HS-5 (cell line): ENCODE measurements at places on chromosomes 5 and 9.

DNA sequence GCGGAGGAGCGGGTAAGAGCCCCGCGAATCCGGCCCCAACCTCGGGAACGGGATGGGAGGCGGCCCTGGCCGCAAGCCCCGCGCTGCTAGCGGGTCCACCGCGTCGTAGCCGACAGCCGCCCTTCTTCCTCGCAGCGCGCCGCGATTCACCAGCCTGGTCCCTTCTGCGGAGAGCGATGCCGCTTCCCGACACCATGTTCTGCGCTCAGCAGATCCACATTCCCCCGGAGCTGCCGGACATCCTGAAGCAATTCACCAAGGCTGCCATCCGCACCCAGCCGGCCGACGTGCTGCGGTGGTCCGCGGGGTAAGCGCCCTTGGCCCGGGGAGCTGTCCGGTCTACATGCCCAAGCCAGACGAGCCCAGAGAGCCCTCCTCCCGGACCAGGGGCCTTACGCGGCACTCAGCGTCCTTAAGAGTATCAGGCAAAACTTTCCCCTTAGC, 335 bp downstream of the ROPN1L start:
- DNase-seq, result no peak

DNA sequence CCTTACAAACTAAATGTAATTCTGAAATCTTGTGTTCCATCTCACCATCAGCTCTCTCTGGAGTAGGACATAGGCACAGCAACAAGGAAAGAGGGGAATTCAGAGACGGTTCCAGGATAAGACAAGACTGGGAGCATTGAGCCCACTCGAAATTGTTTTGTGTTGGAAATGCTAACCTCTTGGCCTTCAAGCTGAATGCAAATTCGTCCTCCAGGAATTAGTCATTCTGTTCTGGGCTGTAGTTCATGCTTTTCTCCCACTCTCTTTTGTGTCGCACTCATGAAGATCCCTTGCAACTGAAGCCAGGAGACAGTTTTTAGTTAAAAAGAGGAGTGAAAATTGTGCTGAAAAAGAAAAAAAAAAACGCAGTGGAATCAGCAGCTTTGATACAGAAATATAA, 121.7 kb upstream of the SEMA6A start:
- DNase-seq, result no peak

DNA sequence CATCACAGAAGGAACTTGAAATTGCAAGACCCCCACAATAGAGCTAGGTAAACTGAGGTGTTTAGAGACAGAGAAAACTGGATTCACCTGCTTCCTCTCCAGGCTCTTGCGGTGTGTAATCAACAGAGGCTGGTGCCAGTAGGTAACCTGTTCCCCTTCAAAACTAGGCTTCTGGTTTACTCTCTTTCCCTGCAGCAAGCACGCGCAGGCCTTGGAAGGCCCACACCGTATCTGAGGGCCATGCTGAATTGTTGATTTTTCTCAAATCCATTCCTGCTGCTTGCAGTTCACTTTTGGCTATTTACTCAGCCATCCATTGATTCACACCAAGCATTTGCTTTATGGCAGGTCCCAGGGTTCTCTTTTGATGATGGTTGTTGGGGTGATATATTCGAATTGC, 667 bp upstream of the FRRS1L start:
- DNase-seq, result no peak

DNA sequence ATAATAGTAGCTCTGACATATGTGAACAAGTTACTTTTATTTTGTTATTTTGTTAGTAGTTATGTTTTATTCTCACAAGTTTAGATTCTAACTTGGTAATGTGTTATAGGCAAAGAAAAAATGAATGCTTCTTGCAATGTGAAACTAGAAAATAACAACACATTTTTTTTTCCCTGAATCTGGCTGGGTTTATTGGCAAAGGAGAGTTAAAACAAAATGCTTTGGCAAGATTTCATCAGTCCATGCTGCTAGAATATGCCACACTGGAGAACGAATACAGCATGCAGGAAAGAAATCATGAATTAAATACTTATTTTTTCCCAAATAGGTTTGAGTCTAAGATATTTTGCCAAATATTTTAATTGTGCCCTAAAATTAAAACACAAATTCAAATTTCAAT, 1048.1 kb upstream of the ACO1 start:
- DNase-seq, result no peak

GRCh38 chr5:155069961-155070360, 56.4 kb downstream of the KIF4B start:
- peak; percentile 16 for DNase-seq

- no peak for DNase-seq
Measured at GRCh38 chr9:17319864-17320263, 185.0 kb downstream of the CNTLN start.

DNA sequence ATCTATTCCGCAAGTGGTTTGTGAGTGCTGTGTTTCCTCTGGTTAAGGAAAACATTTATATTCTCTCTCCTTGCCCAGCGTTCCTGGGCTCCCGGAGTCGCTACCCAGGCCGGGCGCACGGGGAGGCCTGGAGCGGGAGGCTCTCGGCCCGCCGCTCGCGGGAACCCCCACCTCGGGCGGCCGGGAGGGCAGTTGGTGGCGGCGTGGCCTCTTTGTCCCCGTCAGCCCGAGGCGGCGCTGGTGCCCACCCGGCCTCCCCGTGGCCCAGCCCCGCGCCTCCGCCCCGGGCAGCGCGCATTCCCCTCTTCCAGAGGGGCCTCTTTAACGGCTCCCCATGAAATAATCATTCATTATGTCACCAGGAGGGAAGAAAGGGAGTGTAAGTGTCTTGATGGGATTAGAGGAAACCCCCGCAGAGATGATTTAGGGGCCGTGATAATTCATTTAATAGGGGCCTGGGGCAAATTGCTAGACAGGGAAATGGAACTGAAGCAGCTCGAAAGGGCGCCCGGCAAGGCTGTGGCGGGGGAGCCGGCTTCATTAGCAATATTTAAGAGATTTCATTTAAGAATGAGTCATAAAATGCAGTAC, 181.9 kb upstream of the TBCA start:
- no peak for DNase-seq

DNA sequence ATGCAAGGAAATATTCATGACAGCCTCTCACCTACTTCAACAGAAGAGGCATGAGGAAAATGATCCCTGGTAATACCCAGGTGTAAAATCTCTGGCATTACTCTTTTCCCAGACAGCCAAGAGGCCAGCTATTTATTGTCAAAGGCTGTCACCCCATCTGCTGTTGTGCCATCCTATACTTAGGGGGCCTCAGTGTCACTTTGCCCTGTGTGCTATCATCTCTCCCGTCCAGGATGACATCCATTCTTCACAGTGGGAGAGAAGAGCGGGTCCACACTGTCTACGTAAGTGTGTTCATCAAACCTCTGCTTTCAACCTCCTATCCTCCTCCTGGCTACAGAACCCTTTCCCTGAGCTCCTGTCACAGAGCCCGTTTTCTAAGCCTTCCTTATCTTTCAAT, 82.6 kb downstream of the MYO10 start:
- no peak for DNase-seq

- DNase-seq, result peak; percentile 85
Measured at GRCh38 chr5:71830681-71831539, 111.8 kb downstream of the CARTPT start.

GRCh38 chr5:134142806-134143205, 28.3 kb downstream of the TCF7 start:
- no peak for DNase-seq

GRCh38 chr5:148607406-148607805, 46.9 kb downstream of the HTR4 start:
- DNase-seq, result no peak

- no peak for DNase-seq
Measured at GRCh38 chr9:124030969-124031451, 19.4 kb downstream of the LHX2 start.

DNA sequence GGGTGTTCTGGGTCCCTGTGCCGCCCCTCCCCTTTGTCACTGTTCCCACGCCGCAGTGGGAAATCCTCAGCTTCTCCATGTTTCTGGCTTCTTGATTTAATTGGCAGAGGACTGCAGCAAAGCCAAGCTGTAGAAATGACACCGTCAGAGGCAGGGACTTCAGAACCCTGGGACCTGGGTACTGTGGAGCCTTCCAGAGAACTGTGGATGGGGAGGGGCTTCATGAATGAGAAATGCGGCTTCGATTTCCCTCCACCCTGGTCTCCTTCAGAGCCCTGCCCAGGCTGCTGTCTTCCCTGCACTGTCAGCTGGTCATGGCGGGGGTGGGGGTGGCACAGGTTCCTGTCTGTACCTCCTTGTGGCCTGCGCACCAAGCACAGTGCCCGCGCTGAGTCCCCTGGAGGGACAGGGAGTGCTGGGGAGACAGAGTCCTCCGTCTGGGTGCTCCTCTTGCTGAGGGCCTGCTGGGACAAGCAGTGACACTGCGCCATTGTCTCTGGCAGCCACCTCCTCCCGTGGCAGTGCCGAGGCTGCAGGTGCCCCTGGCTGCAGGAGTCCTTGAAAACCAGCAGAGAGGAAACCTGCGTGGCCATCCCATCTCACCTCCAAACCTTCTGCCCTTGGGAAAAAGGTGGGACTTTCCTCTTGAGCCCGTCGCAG, 47.2 kb downstream of the COL5A1 start:
- no peak for DNase-seq

DNA sequence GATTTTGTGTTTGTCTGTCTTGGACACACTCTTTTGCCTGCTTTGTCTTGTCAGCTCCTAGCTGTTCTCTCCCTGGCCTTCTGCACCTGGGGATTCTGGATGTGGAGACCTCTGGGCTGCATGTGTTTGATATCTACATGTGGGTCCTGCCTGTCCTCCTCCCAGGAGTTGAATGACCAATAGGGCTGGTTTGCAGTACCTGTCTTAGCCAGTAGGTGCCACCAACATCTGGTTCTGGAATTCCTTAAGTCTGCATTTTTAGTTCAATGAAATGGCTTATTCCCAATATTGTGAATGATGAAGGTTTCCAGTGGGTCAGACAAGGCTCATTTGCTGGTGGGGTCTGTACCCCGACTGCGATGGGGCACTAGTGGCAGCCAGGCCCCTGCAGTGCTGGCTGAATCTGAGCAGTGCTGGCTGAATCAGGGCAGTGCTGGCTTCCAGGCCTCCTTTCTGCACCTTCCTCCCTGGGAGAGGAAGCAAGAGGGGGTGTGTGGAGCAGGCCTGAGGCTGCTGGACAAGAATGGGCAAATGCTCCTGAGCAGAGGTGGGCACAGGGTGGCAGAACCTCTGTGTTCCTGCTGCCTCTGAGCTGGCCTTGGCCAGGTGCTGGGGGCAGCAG, 73.3 kb downstream of the RXRA start:
- DNase-seq, result no peak

DNA sequence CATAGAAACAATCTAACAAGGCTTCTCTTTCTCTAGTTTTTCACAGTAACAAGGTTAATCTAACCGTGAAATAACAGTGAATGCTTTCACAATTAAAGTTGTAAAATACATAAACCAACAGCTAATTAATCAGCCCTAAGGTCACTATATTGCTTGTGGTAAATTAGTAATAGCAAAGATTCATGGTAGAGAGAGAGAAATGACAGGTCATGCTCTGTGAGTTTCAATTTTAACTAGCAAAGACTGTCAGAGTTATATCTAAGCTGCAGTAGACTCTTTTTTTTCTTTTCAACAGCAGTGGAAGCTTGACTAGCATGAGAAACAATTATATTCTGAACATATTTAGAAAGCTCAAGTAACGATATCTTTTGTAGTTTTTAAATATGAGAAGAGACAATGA, 1068.0 kb downstream of the MAT2B start:
- DNase-seq, result no peak

DNA sequence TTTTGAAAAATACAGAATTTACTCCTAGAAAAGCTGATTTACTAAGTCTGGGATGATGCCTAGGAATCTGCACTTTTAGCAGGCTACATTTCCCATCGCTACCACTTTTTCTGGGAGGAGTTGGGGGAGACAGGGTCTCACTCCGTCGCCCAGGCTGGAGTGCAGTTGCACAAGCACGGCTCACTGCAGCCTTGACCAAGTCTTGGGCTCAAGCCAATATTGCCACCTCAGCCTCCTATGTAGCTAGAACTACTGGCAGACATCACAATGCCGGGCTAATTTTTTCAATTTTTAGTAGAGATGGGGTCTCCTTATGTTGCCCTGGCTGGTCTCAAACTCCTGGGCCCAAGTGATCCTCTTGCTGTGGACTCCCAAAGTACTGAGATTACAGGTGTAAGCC, 85.9 kb downstream of the NR6A1 start:
- DNase-seq, result no peak

GRCh38 chr5:14174230-14174636, 31.1 kb downstream of the TRIO start:
- no peak for DNase-seq

DNA sequence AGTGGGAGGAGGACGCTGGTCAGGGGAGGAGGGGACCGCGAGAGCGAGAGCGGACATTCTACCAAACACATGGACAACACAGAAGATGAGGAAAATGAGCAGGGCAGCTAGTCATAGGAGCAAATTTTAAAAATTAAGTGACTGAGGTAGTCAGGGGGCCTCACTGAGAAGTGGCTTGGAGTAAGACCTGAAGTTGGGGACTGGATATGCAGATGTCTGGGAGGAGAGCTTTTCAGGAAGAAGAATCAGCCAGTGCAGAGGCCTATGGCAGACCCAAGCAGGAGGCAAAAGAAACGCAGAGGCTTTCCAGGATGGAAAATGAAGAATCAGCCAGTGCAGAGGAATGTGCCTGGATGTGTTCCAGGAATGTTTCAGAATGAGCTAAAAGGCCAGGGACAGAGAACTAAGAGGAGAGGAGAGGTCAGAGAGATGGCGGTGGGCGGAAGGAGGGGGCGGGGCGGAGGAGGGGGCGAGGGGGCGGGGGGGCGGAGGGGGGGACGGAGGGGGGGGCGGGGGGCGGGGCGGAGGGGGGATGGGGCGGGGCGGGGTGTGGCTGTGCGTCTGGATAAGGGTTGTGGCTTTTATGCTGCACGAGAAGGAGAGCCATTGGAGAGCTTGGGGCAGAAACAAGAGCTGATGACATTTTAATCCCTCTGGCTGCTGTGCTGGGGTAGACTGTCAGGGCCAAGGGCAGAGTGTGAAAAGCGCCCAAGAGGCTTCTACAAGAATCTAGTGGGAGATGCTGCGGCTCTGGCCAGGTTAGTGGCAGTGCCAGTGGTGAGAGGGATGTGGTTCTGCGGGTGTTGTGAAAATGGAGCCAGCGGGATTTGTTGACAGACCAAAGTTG, 129.6 kb downstream of the KCNIP1 start:
- DNase-seq, result peak; percentile 64

DNA sequence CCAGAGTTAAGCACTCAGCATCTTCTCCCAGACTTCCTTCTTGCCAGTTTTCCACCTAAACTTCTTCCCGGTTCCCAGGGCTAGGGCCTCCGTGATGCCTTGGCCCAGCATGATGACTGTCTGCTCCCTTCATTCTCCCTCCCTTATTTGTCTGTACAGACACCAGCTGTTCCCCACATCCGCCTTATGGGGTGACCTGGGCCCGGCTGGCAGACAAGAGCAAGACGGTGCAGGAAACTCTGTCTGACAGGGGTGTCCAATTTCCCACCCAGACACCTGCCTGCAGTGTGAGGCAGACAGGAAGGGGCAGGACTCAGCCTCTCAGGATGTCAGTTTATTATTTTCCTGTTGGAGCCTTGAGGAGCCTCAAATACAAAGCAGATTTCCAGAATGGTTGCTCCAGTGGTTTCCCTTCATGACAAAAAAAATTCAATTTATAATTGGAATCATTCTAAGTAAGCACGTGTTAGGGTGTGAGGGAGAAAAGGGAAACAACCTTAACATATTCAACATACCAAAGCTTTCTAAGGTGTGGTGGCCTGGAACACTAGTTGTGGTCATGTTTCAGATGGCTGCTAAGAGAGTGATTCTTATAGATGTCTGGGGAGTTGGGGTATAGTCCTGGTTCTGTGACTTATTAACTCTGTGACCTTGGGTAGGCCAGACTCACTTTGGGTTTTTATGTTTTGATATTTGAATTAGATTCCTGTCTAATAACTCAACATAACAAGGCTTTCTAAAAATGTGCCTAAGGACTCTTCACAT, 234.5 kb downstream of the PAPPA start:
- DNase-seq, result no peak
